ENCODE measurements at places on chromosomes 5 and 9. TPM values are rescaled to one million over a fixed set of nuclear protein-coding genes. Genes with fewer than 3 reads are reported as not detected.
A peak's percentile ranks its signal among the peaks of the same experiment; 100 is the strongest.

DNA sequence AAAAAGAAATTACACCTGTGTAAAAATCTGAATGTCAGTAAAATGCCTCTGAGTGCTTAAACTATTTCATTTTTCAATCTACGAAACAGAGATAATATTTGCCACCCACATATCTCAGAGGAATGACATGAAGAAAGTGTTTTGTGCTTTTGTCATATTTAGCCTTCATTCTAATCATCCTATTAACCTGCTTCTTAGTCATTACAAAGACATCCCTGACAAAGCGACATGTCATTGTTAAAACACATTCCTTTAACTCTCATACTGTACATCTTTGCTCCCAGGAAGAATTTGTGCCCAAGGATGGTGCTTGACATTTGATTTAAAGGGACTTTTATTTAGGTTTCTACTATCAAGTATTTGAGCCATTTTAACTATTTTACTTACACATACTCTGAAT, 275.9 kb downstream of the DMRTA1 start:
- no peaks in the 10 kb centered on the region for H3K36me3 ChIP-seq
- no peak overlapping the region for H3K27ac ChIP-seq
- H3K27me3 ChIP-seq: no peaks in the 10 kb centered on the region
- DNase-seq: no peak

- no peaks in the 10 kb centered on the region for H3K36me3 ChIP-seq
- no peak overlapping the region for H3K27ac ChIP-seq
- no peak overlapping the region for H3K4me3 ChIP-seq
- H3K4me1 ChIP-seq: peaks cover 3% of the 10 kb centered on the region
- no peaks in the 10 kb centered on the region for H3K27me3 ChIP-seq
These were observed 1.1 kb upstream of the PFDN1 start for GRCh38 chr5:140303966-140304365.

DNA sequence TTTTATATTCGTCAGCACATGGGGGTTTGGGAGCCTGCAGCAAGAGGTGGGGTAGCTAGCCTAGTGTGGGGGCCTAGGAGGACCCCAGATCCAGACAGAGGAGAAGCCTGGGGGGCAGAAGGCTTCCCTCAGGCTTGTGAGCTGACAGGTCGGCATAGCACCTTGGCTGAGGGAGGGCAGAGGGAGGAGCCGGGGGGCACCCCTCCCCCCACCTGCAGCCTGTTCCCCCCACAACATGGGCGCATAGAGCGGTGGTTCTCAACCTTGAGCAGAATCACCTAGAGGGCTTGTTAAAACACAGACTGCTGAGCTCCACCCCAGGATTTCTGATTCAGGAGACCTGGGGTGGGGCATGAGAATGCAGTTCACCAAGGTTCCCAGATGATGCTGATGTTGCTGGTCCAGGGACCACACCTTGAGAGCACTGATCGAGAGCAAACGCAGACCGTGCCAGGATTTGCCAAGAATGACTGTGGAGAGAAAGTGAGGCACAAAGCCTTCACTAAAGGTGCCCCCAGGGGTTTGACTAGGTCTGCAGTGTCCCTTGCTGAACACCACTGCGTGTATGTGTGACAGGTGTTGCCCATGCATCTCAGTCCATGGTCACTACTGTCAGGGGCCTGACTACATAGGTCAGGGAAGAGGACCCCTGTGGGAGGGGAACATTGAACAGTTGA, 163.3 kb downstream of the MACROH2A1 start:
- no peak overlapping the region for H3K4me3 ChIP-seq
- H3K27ac ChIP-seq: no peak overlapping the region
- H3K36me3 ChIP-seq: no peaks in the 10 kb centered on the region
- H3K27me3 ChIP-seq: no peaks in the 10 kb centered on the region
- DNase-seq: no peak

GRCh38 chr9:108180541-108180940, 675.2 kb downstream of the ACTL7B start:
- no peaks in the 10 kb centered on the region for H3K36me3 ChIP-seq
- H3K4me1 ChIP-seq: no peaks in the 10 kb centered on the region
- no peak overlapping the region for H3K4me3 ChIP-seq

The COL5A1 gene
- polyA plus RNA-seq: 2.4 TPM

The GDNF gene
- polyA plus RNA-seq: 0.34 TPM

DNA sequence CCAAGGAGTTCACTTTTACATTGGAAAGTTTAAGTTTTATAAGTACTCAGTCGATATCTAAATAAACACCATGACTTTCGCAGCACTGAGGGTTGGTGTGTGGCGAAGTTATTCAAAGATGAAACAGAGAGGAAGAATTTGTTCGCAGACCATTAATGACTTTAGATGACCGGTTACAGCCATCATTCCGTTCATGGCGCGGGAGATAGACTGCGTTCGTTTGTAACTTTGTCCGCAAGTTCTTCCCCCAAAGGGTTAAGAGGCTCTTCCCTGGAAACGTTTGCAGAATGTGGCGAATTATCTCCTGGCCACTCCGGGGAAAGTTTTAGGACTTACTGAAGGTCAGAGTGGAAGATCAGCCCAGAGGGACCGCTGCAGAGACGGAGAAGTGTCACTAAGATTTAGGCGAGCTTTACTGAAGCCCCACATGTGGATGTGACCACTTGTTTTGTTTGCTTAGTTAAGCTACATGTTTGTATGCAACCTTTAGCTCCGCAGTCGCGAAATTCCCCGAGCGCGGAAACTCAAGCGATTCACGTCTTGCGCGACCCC, 2.2 kb upstream of the FOXD1 start:
- no peaks in the 10 kb centered on the region for H3K36me3 ChIP-seq
- peaks cover 4% of the 10 kb centered on the region for H3K4me1 ChIP-seq
- no peak overlapping the region for H3K27ac ChIP-seq
- peaks cover 35% of the 10 kb centered on the region for H3K27me3 ChIP-seq
- peak overlapping the region; percentile 22 for H3K4me3 ChIP-seq

DNA sequence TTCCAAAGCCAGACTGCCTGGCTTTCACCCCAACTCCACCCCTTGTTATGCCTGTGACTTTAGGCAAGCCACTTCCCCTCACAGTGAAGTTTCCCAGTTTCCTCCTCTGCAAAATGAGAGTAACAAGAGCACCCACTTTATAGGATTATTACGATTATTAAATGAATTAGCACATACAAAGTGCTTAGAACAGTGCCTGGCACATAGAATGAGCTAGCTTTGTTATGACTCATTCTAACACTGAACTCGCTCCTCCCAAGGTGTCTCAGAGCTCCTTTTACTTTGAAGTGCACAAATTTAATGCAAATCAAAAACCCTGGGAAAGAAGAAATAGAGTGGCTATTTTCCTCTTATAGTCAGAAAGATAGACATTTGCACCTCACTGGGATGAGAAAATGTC, 34.3 kb downstream of the DNAH5 start:
- H3K4me3 ChIP-seq: no peak overlapping the region
- no peak for DNase-seq
- no peaks in the 10 kb centered on the region for H3K4me1 ChIP-seq
- no peak overlapping the region for H3K27ac ChIP-seq
- H3K27me3 ChIP-seq: no peaks in the 10 kb centered on the region

- no peak overlapping the region for H3K27ac ChIP-seq
- no peaks in the 10 kb centered on the region for H3K36me3 ChIP-seq
- no peaks in the 10 kb centered on the region for H3K27me3 ChIP-seq
These were observed 217.9 kb downstream of the EPB41L4A start for GRCh38 chr5:112201141-112201540.

DNA sequence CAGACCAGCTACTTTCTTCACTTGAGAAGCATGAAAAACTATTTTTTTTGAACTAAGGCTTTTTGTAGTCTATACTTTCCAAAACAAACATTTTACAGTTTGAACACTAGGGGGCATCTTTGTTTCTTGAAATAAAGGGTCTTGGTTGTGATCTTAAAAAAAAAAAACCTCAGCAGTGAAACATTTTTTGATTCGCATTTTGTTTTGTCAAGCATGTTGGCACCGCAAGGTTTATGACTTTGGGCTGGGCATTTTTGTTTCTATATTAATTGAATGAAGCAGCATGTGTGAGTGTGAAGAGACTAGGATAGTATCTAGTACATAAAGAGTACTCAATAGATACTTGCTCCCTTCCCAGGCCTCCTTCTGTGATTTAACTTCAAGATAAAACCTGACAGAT, 31.6 kb upstream of the ACOT12 start:
- no peaks in the 10 kb centered on the region for H3K36me3 ChIP-seq
- DNase-seq: no peak
- H3K4me3 ChIP-seq: no peak overlapping the region
- no peaks in the 10 kb centered on the region for H3K4me1 ChIP-seq
- H3K27ac ChIP-seq: no peak overlapping the region
- no peaks in the 10 kb centered on the region for H3K27me3 ChIP-seq

DNA sequence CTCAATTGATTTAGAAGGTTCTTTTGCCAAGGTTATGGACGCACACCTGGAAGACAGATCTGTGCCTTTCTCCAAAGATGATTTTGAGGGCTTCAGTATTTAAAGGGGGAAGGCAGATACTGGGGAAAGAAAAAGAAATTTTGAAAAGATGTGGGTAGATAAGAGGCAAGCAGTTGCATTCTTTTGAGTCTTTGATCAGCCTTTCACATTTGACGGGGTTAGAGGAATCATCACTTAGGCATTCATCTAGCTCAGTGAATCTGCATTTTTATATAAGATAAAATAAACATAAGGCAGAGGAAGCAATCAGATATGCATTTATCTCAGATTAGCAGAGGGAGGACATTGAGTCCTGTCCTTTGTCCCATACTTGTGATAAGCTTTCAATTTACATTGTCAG, 243.4 kb upstream of the RAI14 start:
- H3K27ac ChIP-seq: no peak overlapping the region
- H3K36me3 ChIP-seq: no peaks in the 10 kb centered on the region
- H3K4me3 ChIP-seq: no peak overlapping the region
- no peaks in the 10 kb centered on the region for H3K4me1 ChIP-seq
- no peaks in the 10 kb centered on the region for H3K27me3 ChIP-seq

- H3K36me3 ChIP-seq: no peaks in the 10 kb centered on the region
- no peak overlapping the region for H3K27ac ChIP-seq
- no peaks in the 10 kb centered on the region for H3K27me3 ChIP-seq
- no peak overlapping the region for H3K4me3 ChIP-seq
These were observed 1414.3 kb upstream of the CDH6 start for GRCh38 chr5:29779141-29779540.

- DNase-seq: no peak
- no peaks in the 10 kb centered on the region for H3K36me3 ChIP-seq
- H3K27ac ChIP-seq: no peak overlapping the region
- H3K4me1 ChIP-seq: no peaks in the 10 kb centered on the region
- no peaks in the 10 kb centered on the region for H3K27me3 ChIP-seq
These were observed 827.6 kb upstream of the ACO1 start for GRCh38 chr9:31556667-31557463.

Data from kidney (tissue), 22 donors.